ENCODE measurements at places on chromosomes 11 and 22.

GRCh38 chr11:9790703-9791102 lies 126.8 kb downstream of the SWAP70 start:
- DNase-seq: peak; percentile 22

GRCh38 chr11:68438658-68439259 lies 21.8 kb upstream of the PPP6R3 start:
- no peak for DNase-seq

GRCh38 chr22:37906364-37907008 lies 389 bp downstream of the MICALL1 start:
- DNase-seq: no peak

DNA sequence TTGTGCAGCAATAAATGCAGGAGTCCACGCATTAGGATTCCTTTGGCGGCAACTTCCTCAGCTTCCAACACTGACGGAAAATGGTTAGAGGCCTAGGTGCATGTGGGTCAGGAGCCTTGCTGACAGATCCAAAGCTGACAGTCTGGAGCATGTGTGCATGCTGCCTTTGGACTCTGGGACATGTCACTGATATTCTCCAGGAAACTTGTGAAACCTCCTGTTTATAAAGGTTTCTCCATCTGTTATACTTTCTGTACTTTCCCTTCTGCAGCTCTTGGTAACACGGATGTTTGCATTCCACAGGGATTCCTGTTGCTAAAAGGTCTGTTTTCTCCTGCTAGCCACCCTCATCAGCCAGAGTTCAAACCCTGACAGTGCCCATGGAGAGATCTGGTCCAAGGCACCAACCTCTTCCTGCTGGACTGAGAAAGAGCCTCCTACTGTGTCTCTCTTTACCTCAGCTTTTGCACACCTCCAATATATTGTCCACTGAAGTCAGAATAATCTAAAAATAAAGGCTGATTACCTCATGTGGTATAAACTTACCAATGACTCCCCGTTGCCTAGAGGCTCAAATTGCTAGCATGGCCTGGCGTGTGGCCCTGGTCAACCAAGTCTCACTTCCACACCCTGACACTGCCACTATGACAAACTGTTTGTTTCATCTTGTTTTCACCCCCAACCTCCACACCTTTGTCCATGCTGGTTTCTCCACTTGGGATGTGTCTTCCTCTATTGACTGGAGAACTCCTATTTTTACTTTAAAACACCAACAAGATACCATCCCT lies 31.1 kb upstream of the LYVE1 start:
- no peak for DNase-seq

DNA sequence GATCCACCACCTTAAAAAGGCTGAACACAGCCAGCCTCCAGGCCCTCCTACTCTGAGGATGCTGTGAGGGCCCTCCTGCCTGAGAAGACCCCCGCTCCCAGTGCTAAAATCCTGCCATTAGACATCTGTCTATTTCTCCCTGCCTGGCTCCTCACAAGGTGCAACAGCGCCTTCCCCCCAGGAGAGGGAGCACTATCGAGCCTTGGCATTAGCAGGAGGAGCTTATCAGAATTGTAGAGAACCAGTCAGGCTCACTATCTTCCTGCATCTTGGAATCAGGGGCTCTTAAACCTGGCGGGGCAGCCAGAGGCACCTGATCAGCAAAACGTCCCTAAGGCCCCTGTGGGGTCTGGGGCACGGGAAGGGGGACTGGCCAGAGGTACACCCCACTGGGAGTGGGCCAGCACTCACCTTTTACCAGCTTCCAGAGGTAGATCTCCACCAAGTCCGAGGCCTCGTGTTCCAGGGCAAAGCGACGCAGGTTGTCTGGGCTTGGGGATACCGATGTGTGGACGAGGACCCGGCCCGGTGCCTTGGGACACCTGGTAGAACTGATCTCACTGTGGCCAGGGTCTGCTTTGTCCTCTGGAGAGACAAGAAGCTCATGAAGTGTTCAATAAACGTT lies 28.7 kb downstream of the CHRDL2 start:
- DNase-seq: peak; percentile 41

- DNase-seq: no peak
Measured at GRCh38 chr11:80196932-80197554, 756.2 kb upstream of the TENM4 start.

DNA sequence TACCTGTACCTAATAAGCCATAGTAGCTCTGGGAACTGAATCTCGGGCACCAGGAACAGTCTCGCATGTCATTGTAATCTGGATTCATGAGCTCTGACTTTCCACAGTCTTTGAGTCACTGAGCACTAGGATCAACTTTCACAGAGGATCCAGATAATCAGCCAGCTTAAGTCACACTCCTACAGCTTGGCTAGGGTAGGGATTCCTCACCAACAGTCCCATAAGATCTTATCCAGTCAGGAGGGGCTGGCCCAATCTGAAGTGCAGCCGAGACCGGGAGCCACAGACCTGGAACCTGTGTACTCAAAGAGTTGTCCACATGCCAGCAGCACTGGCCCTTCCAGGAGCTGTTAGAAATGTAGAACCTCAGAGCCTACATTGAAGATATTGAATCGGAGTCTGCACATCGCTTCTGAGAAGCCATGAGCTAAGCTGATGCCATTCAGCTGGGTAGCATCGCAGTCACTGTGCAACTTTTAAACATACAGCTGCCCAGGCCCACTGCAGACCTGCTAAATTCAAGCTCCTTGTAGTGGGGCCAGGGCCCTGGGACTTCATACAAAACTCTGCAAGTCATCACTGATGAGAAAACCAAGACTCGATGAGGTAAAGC lies 538.8 kb upstream of the B3GAT1 start:
- no peak for DNase-seq

GRCh38 chr22:49084206-49084605 lies 743.5 kb downstream of the BRD1 start:
- DNase-seq: no peak

- no peak for DNase-seq
Measured at GRCh38 chr22:45308391-45308956, 1.3 kb upstream of the FAM118A start.

DNA sequence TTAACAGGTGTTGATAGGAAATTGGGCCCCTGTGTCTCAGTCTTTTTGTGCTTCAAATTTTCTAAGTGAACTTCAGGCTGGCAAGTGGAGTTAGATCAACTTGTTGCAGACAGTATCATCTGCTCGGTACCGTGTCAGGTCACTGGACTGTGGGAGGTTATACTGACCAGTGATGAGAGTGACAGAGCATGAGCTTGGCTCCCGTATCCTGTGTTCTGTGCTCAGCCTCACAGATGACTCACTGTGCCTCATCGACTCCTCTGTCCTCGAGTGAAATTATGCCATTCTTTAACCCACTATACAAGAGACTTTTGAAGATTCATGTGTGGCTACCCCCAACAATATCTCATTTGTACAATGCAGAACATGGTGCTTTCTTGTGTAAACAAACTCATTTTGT lies 7.9 kb downstream of the GRAP2 start:
- no peak for DNase-seq

- DNase-seq: no peak
Measured at GRCh38 chr11:10625281-10625981, 57.0 kb upstream of the LYVE1 start.

GRCh38 chr11:64887757-64888405 lies 9.5 kb upstream of the EHD1 start:
- peak; percentile 15 for DNase-seq

DNA sequence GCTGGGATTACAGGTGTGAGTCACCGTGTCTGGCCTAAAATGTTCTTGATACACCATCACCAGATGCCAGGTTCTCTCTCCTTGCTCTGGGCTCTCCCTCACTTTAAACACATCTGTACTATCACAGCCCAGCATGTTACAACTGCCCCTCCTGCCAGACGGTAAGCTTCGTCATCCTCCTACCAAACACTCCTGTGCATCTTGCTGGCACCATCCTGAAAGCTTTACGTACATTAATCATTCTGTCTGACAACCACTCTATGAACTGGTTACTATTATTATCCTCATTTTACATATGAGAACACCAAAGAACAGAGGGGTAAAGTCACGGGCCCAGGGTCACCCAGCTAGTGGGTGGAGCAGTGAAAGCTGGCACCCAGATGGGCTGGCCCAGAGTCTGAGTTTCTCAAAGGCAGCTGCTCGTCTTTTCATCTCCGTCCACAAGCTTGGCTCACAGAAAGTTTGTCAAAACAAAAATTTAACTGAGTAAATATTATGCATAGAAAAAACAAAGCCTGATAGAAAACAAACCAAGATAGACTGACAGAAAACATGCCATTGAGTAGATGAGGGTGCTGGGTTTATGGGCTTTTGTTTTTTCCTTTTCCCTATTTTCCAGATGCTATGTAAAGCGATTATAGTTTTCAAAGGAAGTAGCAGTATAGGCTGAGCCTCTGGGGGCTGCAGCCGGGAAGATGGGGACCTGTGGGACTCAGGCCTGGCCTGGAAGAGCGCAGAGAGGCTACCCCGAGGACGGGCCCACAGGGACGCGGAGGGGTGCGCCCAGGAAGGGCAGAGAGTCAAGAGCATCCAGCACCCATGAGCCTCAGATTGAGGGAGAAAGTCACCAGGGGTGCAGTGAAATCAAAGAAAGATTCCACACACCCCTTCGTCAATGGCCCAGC lies 9.5 kb downstream of the PLA2G6 start:
- DNase-seq: peak; percentile 40

DNA sequence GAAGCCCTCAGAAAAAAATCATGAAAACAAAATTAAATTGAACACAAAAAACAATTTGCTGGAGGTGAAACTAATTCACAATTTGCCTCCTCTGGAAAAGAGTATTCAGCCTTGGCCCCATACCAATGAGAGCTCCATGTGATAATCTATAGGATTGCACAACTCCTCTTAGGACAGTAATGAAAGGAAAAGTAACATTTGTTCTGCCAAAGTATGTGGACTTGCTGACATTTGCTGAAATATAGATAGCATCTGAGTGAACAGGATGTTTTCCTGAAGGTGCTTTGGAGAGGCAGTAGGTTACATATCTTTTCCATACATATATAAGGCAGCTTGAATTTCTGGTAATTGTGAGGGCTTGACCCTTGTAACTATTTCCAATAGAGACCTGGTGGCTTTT lies 122.8 kb downstream of the OR4C45 start:
- DNase-seq: no peak

- no peak for DNase-seq
Measured at GRCh38 chr11:116072601-116073410, 568.6 kb upstream of the CADM1 start.

DNA sequence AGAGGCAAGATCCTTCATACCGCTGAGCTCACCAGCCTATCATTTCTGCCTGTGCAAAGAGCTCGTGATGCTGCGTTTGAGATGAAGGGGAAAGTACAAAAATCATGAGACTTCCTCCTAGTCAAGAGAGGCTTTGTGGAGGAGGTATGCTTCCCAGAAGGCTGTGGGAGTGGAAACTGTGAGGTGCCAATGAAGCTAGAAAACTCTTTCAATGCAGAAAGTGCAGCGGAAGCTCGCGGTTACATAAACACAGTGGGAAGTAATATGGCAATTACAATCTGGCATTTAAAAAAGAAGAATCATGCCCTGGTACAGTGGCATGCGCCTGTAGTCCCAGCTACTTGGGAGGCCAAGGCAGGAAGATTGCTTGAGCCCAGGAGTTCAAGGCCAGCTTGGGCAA lies 134.8 kb downstream of the EHF start:
- no peak for DNase-seq

- no peak for DNase-seq
Measured at GRCh38 chr11:623349-623869, 1.3 kb downstream of the CDHR5 start.

DNA sequence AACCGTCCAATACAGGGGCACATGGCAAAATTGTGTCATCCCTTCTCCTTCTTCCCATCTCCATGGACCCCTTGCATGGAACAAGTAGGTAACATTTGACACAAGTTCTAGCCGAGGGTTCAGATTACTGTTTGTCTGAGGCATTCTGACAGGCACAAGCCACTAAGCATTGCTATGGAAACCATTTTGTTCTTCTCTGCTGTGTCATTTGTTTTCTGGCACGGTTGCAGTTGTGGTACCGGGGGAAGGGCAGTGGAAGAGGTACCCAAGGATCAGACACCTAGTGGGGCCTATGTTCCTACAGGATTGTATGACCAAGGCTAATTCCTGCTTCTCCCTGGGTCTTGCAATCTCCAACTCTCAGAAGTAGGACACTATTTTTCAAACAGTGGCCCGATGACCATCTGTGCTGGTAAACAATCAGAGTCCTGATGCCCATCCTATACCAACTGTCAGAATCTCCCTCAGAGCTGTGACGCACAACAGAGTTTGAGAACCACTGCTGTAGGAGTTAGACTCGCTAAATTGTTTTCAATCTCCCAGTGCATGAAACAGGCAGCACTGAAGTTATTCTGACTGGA lies 69.3 kb downstream of the KCNC1 start:
- no peak for DNase-seq

DNA sequence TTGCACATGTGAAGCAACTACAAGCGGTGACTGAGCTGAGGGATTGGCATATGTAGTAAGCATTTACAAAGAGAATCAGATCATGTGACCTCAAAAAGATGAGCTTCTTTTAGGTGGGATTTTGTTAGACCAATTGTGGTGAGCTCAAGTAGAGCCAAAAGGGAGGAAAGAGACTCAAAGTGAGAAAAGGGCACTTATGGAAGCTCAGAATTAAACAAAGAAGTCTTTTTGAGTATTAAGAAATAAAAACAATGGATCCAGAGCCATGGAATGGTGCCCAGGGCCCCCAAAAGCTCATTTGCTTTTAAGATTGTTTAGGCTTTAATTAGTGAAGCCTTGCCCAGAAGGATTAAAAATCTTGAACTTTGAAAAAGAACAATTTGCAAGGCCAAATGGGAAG lies 246.7 kb upstream of the MPPED2 start:
- DNase-seq: no peak

DNA sequence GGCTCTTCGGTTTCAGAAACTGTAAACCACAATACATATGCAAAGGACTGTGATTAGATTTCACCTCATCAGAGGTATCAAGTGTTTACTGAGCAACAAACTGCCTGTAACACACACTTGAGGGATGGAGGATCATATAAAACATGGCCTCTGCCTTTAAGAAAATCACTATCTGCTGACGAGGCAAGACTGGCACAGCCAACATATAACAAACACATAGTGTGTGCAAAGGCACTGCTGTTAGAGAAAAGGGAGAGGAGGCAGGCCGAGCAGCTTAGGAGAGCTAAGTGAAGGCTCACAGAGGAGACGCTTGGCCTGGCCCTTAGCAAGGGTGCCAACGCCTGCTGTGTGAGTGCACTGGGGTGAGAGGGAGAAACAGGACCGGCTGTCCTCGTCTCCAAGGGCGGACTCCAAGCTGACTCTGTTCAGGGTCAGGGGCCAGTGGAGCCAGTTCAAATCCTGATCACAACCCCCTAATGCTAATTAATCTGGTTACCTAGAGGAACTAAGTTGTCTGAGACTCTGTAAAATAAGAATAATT lies 48.2 kb downstream of the LRFN4 start:
- DNase-seq: no peak

GRCh38 chr11:27504205-27504604 lies 2.4 kb downstream of the LIN7C start:
- DNase-seq: no peak

GRCh38 chr11:27945348-27945747 lies 162.6 kb downstream of the KIF18A start:
- DNase-seq: no peak

DNA sequence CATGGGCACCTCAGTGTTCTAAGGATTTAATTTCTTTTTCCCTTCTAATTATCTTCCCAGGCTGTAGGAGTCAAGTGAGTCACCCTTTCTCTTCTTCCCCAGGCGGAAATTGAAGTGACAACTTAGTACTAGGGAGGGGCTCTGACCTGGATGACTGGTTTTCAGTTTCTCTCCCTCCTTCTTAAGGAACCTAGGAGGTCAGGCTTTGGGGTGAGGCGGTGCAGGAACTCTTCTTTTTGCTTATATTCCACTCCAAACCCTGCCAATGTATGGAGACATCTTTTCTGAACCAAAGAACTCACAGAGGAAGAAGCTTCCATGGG lies 12.6 kb downstream of the ZDHHC5 start:
- DNase-seq: no peak

- no peak for DNase-seq
Measured at GRCh38 chr11:69566001-69566400, 75.0 kb upstream of the CCND1 start.

Data from NCI-H1694 treated with DMSO at 0.1 percent for 48 hours (cell line).